Activated T-helper 2 cell treated with anti-CD3 and anti-CD28 coated beads, Interferon-gamma antibody, Interleukin-2, Interleukin-4, amounts not matched to agents 10 μg/mL and 5 μg/mL and 100 μg/mL, durations not matched to agents 14 hours and 24 hours and 36 hours (primary cell): ENCODE measurements at places on chromosomes 2 and 18.

DNA sequence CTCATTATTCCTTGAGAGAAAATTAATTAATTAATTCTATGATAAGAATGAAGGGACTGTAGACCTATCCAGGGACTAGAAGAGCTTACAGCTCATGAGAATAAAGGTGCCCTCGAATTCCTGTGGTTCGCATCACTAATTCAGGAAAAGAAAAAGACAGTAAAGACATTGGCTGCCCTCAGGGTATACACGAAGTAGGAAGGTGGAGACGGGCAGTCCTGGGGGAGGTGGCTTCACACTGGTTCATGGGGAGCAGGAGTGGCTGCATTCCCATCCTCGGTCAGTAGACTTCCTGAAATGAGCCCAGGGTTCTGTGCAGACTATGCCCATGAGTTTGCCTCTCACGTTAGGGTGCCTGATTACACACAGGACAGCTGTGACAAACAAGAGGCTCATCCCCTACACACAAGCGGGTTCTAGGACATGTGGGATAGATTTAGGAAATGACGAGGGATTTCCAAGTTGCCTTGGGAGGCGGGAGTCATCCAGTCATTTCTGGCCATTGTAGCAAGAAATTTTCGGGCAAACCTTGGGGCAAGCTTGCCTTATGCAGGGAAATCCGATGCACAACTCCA is 282.2 kb downstream of the CYP26B1 start:
- no peak for DNase-seq

- DNase-seq = no peak
These were observed 225.0 kb downstream of the CYP26B1 start for GRCh38 chr2:71922499-71923142.

DNA sequence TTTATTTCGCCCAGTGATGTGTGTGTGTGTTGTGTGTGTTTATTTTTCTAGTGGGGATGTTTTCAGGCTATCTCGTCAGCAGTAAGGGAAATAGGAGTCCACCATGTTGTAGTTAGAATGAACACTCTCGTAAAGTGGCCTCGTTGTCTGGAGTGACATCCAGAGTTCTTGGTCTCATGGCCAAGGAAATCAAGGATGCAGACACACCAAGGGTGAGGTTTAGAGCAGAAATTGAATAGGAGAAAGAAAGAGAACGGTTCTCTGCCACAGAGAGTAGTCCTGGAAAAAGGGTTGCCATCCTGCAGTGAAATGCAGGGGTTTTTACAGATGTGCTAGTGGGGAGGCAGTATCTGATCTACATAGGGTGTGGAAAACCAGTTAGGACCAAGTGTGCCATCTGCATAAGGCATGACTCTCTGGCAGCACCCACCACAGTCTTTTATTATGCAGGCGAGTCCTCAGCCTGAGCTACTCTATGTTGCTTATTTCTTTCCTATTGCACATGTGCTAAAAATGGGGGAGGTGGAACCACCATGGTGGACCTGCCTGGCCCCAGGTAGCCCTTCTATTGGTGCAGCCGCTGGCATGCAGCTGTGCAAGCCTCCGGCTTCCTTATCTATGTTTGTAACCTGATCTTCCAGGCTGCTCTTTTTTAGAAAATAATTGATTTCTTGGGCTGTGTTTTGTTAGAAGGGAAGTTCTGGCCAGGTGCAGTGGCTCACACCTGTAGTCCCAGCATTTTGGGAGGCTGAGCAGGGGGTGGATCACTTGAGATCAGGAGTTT is 23.2 kb downstream of the RALB start:
- no peak for DNase-seq

DNA sequence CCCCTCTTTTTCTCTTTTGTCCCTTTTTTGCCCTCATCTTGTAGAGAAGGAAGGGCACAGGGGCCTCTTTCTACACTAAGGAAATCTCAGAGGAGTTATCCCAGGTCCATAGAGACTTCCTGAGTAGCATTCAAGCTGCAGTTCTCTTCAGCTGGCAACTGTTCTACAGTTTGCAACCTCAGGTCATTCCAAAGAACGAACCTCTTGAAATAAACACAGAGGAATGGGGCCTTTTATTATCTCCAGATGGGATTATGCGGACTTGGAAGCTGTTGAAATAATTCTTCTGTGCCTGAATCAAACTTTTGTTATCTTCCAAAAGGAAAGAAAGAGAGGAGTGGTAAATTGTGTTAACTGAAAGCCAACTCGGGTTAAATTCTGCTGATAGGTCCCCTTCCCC is 31.0 kb upstream of the NFE2L2 start:
- no peak for DNase-seq

- no peak for DNase-seq
These were observed 21.0 kb downstream of the BCL11A start for GRCh38 chr2:60532421-60532820.

GRCh38 chr18:42339372-42339771 is 384.3 kb downstream of the PIK3C3 start:
- no peak for DNase-seq

DNA sequence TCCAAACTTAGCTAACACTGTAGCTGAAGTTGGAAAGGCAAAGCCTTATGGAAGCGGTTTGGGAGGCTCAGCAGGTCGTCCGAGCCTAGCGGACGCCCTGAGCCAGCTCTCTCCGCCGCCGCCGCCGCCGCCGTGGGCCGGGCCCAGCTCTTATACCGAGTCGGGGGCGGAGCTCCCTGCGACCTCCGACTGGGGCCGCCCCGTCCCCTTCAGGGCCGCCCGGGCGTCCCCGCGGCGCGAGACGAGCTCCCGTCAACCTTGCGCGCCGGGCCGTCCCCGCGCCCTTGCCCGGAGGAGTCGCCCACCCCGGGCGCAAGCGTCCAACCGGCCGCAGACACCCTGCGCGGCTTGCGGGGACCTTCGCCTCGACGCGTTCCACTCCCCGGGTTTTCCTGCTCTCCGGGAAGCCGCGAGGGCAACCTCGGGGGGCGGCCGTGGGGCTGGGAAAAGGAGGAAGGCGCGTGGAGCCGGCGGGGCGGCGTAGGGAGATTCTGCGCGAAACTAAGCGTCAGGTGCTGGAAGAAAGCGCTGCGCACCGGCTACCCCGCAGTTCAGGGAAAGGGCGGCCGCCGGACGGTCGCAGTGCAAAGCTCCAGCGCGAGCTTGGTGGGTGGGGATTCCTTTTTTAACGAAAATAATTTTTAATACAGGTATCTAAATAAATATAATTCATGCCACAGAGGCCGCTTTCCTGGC is at the start of gene SLC40A1:
Gene SLC40A1 (minus strand): TSS at position 129 of the 696 bp plus-strand sequence. CDS start 326 bp downstream, outside the sequence.
- DNase-seq = peak; percentile 58

DNA sequence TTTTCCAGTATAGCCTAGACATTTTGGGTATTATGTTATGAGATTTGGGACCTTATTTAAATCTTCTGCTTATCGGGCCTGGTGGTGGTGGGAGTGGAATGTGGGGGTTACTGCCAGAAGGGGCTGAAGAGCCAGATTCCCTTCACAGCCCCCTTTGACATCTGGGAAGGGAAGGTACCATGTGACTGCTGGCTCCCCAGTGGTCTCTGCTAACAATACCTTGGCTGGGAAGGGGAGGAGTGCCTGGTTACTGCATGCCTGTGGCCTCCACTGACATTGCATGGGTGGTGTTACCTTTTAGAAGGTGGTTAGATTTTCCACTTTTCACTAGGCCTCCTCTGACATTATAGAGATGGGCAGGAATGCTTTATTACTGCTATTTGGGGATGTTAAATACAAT is 8.0 kb downstream of the ATP9B start:
- DNase-seq = no peak

DNA sequence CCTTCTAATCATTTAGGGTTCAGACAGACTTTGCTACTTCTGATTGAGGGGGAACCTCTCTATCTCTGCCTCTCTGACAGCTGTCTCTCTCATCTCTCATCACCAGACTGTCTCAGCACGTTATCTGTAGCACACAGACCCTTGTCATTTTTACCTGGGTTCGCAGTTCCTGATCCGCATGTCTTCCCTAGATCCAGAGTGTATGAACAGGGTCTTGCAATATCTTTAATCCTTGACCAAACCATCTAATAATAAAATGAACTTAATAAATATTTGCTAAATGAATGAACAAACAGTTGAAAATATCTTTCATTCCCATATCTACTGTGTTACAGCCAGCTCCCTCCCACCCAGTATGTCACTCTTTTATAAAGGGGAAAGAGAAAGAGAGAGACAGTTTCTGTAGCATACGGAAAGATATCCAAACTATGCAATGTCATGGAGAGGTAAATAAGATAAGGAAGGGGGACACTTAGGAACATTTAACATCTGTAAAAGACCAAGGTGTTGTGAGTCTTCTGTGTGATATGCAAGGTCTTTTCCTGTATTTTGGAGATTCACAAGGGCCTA is 507.6 kb downstream of the SUCLG1 start:
- no peak for DNase-seq

DNA sequence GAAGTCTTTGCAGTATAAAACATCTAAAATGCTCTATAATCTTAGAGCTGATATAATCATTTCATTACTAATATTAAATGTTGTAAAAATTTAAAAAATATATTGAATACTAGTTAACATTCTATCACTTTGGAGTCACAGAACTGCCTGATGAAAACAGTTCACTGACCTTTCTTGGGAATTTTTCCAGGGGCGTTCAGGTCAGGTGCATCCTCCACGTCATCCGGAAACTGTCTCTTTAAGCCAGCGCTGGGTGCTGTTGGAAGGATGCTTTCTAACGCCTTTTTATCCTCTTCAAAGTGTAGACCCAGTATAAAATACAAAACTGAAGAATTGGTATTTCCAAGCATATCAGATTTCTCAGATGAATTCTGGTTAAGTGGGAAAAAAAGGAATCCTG is 22.8 kb downstream of the LONRF2 start:
- no peak for DNase-seq

- DNase-seq = no peak
These were observed 95.4 kb downstream of the RTN4 start for GRCh38 chr2:54954705-54955357.

DNA sequence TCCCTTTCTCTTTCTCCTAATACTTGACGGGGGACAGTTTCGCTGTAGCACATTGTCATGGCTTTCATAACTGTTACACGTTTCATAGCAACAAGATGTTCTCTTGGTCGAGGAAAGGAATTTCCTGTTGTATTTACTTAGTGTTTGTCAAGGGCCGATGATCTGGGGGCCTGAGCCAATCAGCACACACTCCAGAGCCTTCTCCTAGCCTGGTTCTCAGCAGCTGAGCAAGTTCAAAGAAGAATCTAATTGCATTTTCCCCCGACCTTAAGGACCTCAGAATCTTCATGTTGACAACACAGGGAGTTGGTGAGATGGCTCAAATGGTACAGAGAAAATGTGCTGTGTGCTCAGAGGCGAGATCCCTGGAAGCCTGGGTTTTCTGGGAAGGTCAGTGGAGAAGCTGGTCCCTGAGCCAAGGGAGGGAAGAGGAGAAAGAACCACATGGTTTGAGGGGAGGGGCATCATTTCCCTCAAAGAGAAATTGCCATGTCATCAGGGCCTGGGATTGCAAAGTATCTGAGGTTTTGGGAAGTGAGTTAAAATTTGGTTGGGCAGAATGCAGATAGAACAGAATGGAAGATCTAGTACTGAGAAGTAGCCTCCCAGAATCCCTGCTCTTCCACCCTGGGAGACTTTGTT is 76.9 kb upstream of the AGAP1 start:
- no peak for DNase-seq

- no peak for DNase-seq
These were observed 35.7 kb downstream of the FEZ2 start for GRCh38 chr2:36562240-36562639.
